ENCODE measurements at places on chromosomes 7 and 10.

DNA sequence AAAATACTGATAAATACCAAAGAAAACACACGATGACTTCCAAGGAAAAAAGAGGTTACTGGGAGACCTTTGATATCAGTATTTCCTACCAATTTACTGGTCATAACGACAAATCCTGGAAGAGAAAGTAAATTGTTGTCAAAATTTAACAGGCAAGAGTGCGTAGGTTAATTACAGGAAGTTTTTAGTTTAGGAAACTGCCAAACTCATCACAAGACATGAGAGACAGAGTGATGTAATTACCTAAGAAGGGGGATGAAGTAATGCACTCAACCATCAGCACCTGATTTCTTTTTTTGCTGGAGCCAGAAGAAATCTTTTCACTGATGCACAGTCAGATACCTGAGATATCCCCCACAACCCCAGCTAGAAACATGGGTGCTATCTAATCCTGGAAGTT lies 16.8 kb downstream of the MACC1 start:
- no peak for DNase-seq

DNA sequence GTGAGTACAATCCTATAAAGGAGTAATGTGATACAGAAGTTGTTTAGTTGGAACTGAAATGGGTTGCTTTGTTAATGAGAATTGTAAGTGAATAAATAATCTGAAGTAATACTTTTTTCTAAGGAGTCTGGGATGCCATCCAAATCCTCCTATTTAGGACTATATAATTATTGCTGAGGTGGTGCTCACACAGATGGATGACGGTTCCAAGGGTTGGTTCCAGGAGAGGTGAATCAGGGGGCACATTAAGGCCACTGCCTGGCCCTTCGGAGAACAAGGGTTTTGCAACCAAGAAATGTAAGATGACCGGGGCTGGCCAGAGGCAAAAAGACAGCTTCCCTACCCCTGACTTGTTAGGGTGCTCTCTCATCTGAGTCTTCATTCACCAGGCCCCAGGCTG lies 352.7 kb downstream of the PHTF2 start:
- DNase-seq = peak; percentile 35

GRCh38 chr7:17556247-17556956 lies 257.9 kb downstream of the AHR start:
- DNase-seq = no peak

- DNase-seq = no peak
These were observed 72.5 kb downstream of the C10orf143 start for GRCh38 chr10:130038019-130038555.

- DNase-seq = no peak
These were observed 35.5 kb upstream of the RNF32 start for GRCh38 chr7:156604836-156605695.

GRCh38 chr7:100680576-100681271 lies 7.2 kb downstream of the GNB2 start:
- no peak for DNase-seq

GRCh38 chr7:4814433-4814832 lies 39.0 kb downstream of the AP5Z1 start:
- no peak for DNase-seq

DNA sequence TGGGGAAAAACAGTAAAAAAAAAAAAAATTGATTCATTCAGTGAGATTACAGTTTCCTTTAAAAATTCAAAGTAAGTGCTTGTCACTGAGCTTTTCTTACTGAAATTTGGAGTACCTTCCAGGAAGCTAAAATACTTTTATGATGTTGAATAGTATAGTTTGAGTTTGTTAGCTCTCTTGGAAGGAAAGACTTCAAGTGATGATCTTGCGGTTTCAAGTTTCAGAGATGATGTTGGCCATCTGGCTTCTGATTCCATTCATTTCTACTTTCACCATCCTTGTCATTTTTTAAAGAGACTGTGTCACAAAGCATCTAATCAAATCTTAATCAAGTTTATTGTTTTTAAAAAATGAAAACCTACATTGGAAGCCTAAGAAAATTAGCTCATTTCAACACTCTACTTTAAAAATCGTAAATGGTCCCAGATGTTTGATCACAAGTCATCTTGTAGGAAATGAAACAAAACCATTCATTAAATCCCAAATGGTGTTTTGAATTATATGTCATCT lies 4.9 kb upstream of the HERPUD2 start:
- no peak for DNase-seq

DNA sequence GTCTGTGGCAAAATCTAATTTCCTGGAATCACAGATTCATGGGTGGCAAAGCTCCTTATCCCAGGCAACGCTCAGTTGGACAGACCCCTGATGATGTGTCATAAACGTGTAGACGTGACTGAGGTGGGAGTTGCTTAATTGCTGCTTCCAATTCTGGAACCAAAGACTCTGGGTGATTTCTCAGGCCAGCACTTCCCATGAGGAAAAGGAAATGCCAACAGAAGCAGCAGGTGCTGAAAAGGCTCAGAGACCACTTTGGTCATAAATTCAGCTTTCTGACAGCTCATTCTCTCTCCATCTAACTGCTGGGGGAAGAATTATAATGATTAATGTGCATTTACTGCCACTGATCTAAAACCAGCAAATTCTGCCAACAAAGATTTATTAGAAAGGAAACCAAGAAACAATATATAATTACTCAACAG lies 88.7 kb downstream of the OSBPL3 start:
- no peak for DNase-seq

- DNase-seq = peak; percentile 25
These were observed 35.0 kb downstream of the EVX1 start for GRCh38 chr7:27277628-27278027.

Measured in urinary bladder (tissue), 4 donors.